SK-N-DZ (cell line): ENCODE measurements at places on chromosomes 11 and 22.

DNA sequence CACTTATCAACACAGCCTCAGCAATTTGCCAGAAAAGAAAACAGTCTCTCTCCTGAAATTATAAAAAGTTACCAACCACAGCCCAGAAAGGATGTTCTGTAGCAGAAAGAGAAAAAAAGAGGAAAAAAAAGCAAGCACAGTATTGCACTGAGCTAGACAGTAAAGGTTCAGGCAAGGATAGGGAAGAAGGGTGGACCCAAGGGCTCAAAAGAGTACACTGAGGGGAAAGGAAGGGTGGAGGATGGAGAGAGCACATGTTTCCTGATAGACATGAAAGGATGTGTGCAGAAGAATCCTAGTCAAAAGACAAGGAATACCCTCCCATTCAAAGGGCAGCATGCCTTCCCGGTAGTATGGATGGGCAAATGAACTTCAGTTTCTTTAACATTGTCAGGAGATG lies 59.1 kb downstream of the RRAS2 start:
- no peak for DNase-seq

- DNase-seq, result no peak
Measured at GRCh38 chr11:94472916-94473799, 20.5 kb downstream of the MRE11 start.

DNA sequence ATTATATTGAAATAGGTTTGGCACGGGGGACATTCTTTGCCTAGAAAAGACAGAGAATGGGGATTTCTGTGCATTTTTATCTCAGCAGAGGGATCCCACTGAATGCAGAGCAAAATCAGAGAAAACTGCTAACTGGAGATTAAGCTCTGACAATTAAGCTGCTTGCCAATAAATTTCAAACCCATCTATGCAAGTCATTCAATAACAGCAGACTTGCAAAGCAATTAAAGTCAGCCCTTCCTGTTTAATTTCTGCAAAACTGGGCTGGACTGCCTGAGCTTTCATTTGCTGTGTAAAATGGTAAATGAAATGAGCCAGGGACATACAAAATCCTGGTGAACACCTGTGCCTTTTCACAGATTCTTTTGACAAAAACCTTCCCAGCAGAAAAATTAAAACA lies 1273.9 kb upstream of the CNTN5 start:
- no peak for DNase-seq

DNA sequence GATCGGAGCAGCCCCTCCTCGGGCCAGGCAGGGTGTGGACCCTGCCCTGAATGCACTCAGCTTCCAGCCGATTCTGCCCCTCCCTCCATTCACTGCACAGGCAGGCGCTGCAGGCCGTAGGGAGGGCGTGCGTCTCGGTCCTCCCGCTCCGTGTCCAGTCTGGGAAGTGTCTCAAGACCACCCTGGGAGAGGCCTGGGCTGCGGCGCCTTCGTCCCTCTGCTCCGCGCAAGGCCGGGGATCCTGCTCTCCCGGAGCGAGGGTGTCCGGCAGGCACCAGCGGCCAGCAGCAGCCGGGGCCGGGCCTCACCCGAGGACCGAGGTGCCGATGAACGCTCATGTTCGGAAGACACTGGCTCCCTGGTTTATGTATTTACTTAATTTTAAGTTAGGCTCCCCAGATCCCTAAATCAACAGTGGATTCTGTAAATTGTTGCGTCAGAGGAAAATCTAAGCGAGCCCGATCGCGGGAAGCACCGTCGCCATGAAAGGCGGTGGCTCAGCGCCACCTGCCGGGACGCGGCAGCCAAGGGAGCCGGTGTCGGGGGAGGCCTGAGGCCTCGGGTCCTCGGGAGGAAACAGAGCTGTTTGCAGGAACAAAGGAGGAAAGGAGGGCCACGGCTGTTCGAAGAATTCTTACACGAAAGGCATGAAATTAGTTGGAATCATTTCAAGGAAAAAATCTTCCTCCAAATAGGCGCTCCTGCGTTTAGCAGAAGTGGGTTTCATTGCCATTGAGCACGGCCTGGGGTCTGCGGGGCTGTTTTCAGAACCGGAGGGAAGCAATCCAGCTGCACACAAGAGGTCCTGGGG lies 195.3 kb downstream of the BRD1 start:
- DNase-seq, result peak; percentile 67
